GM06990 (cell line): ENCODE measurements at places on chromosomes 4 and X.

- no peak for DNase-seq
These were observed 59.5 kb upstream of the TADA2B start for GRCh38 chr4:6983544-6984142.

GRCh38 chr4:15420642-15421041 is 7.2 kb upstream of the C1QTNF7 start:
- no peak for DNase-seq

GRCh38 chr4:3766036-3766784 is at the start of gene ADRA2C:
Gene ADRA2C, plus strand, starts transcription at chr4:3766385. Its CDS starts 222 bp downstream, at chr4:3766607.
- DNase-seq: no peak

GRCh38 chrX:106159861-106160282 is 8.2 kb upstream of the PWWP3B start:
- DNase-seq: no peak

GRCh38 chr4:151669990-151670389 is 90.8 kb downstream of the GATB start:
- no peak for DNase-seq

DNA sequence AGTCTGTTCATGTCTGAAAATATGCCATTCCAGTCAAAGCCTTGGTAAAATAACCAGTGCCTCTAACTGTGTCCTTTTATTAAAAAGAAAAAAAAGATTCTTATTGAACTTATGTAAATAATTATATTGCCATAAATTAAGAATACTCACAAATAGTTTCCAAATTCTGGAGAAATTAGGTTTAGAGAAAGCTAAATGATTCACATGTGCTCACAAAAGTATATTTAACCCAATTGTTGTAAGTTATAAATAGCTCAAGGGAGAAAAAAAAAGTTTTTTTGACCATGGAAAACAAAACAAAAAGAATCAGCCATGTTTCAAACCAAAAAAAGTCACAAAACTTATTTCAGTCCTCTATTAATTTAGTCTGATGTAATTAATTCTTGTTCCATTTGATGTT is 25.3 kb upstream of the HERC6 start:
- no peak for DNase-seq

DNA sequence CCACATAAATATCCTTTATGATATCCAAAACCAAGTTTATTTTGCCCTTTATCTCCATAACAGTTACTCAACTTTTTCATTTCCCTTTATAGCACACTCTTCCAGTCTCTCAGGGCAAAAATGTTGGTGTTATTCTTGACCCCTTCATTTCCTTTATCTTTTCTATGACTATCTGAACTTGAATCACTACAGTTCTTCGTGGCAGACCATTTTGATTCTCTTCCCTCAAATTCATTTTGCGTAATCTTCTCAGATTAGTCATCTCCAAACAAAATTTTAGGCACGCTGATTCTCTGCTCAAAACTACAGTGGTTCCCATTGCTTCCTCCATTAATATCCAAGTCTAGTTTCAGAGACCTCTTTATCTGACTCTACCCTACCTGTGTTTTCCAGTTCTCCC is 26.1 kb downstream of the RUFY3 start:
- no peak for DNase-seq

DNA sequence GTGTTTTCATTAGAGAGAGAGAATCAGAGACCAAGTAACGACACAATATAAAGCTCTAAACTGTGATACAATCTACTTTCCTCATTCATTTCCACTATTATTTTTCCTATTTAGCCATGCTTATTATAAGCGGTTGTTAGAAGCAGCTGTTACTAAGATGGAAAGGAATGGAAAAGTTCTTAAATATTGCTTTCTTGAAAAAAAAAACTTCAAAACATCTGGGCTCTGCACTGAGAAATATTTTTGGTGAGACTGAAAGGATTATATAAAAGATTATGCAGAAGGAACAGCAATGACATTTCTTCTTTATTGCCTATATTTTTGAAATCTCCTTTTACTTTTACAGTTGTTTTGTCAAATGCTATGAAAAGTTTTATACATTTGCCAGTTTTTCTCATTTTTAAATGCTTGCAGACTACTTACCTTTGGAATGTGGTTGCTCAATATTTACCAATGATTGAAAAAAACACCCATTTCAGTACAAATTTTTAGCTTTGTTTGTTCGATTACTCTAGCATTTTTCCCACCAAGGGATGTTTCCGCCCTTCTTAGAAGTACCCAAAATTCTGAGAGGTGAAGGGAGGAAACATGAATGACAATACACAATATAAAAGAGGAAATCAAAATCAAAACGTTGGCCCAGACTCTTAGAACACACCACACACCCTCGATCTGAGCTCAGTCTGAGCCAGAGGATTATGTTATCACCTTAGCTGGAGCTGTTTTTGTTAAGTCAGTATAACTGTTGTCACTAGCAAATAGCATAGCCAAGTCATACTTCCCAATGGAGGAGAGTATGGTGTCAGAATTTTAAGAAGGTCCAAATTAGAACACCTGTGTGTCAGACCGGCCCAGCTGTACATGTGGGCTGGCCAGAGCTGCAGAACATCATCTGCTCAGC is 18.4 kb downstream of the DKK2 start:
- no peak for DNase-seq

- DNase-seq: no peak
These were observed 19.4 kb upstream of the SEL1L3 start for GRCh38 chr4:25882226-25882625.

DNA sequence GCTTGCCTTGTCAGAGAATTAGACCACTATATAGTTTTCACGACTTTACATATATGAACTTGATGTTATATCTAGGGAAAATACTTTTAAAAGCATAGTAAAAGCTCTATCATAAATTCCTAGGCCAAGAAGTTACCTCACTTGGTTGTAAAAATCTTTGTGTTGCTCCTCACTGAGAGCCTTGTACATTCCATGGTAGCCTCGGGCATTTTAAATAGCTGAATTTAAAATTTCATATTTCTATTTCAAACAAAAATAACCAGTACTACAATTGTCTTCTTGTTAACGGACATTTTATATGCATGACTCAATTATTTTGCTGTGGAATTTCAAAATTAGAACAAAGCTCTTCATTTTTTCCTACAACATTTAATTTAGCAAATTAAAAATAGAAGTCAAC is 107.6 kb downstream of the MID1 start:
- no peak for DNase-seq

- no peak for DNase-seq
These were observed 129.0 kb upstream of the MAMLD1 start for GRCh38 chrX:150234126-150234525.

GRCh38 chrX:132092439-132093065 is 35.3 kb downstream of the FRMD7 start:
- DNase-seq: peak; percentile 5

GRCh38 chr4:5374592-5374991 is 323.3 kb downstream of the STK32B start:
- no peak for DNase-seq

GRCh38 chrX:133440081-133440796 is 24.9 kb upstream of the GPC4 start:
- no peak for DNase-seq

- DNase-seq: no peak
These were observed 35.3 kb upstream of the ADAMTS3 start for GRCh38 chr4:72604324-72604723.

DNA sequence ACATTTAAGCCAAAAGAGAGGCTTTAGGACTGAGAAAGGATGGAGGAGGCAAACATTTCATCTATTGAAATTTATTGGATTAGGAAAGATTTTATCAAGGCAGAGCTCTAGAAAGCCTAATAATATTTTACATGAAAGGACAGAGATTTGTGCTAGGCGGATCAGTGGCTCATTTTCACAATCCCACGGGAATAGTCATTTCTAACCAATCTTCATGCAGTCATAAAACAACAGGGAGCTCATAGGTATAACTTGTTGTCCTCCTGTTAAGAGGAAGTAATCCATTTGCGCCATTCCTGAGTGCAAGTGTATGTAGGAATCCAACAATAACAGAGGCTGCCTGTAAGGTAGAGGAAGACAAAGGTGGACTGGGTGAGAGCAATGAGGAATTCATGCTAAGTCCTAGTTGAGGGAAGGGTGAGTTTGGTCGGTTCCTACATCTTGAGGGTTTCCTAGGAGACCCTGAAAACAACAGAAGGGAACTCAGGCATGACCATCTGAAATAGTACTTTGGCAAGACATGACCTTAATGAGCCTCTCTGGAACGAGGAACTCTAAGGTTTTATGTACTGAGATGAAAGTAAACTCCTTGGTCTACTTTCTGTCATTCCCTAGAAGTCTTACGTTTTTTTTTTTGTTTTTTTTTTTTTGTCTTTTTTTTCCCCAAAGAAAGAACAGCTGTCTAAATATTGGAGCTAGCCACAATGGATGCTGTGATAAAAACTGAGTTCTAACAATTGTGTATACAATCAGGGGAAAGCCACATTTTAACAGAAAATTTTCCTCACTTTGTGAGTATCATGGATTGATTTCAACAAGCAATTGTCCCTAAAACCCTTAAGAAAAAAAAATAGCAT is 89.7 kb downstream of the GEMIN8 start:
- DNase-seq: no peak

GRCh38 chr4:120723105-120723504 is 199.4 kb downstream of the PRDM5 start:
- no peak for DNase-seq

GRCh38 chr4:138680256-138680655 is 335.3 kb upstream of the NOCT start:
- DNase-seq: no peak

GRCh38 chr4:11021333-11021732 is 336.8 kb upstream of the CLNK start:
- DNase-seq: no peak

DNA sequence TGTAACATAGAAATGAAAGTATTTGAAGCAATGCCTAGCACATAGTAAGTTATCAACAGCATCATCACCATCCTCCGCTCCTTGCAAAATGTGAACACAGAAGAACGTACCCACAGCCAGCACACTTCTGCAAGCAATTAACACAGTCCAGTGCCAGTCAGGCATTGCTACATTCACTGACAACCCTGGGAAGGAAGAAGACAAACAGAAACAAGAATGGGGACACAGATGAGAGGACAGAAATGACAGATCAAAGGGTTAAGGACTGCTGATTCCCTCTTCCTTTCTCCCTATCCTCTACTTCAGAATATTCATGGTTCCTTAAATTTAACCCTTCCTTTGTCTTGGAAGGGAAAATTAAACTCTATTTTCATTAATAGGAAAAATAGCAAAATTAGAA is 53.1 kb downstream of the CHM start:
- no peak for DNase-seq

- DNase-seq: no peak
These were observed 28.9 kb downstream of the ARFIP1 start for GRCh38 chr4:152808670-152809069.

- DNase-seq: no peak
These were observed 682.0 kb downstream of the KCTD8 start for GRCh38 chr4:43766648-43767047.

- DNase-seq: no peak
These were observed 12.6 kb downstream of the ZMYM3 start for GRCh38 chrX:71241301-71241700.

DNA sequence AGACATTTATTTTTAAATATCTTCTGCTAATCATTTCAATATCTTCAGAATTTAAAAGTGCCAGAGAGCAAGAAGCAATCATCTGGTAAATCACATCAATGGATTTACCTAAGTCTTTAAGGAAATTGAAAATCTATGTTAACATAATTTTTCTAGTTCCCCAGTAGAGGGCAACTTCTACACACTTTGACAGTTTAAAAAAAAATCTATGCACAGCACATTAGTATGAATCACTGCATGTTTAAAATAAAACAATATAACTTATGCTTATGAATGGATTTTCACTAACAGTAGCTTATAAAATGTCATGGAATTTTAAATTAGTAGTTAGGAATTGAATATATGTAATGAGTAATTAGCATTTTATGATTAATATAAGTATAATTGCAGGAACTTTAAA is 126.5 kb downstream of the REELD1 start:
- no peak for DNase-seq

- DNase-seq: no peak
These were observed 252.5 kb downstream of the GRIA3 start for GRCh38 chrX:123436512-123437136.

- no peak for DNase-seq
These were observed 281.4 kb downstream of the ZIC3 start for GRCh38 chrX:137847376-137847775.

- DNase-seq: no peak
These were observed 1.1 kb downstream of the UVSSA start for GRCh38 chr4:1348014-1348513.

- no peak for DNase-seq
These were observed 2.6 kb downstream of the PLP1 start for GRCh38 chrX:103779141-103779789.

GRCh38 chr4:90190525-90190924 is 63.3 kb downstream of the CCSER1 start:
- no peak for DNase-seq

DNA sequence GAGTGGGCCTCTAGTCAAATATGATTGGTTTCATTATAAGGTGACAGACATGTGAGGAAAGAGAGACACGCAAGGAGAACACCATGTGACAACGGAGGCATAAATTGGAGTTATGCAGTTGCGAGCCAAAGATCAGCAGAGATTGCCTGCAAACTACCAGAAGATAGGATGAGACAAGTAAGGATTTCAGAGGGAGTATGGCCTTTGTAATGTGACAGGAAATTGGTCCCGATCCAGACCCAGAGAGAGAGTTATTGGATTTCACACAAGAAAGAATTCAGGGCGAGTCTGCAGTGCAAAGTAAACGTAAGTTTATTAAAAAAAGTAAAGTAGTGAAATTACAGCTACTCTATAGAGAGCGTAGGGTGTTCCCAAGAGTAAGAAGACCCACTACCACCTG is 35.7 kb upstream of the NDST4 start:
- no peak for DNase-seq

- no peak for DNase-seq
These were observed 109.3 kb downstream of the MGST2 start for GRCh38 chr4:139774759-139775487.

DNA sequence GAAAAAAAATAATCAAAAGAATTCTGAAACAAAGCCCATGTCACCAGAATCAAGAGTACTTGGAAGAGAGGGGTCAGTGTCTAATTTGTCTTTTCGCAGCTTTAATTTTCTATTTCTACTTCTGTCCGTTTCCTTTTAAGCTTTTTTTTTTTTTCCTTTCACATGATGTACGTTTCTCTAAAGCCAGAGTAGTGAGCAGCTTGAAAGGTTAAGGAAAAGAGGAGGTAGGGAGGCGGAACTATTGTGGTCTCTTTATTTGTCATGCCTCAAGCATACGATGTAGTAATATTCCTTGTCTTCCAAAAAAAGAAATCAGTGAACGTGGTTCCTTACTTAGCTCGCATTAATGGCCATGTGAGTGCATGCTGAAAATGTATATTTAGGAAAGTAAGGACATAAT is 311.5 kb downstream of the TENM3 start:
- DNase-seq: no peak

DNA sequence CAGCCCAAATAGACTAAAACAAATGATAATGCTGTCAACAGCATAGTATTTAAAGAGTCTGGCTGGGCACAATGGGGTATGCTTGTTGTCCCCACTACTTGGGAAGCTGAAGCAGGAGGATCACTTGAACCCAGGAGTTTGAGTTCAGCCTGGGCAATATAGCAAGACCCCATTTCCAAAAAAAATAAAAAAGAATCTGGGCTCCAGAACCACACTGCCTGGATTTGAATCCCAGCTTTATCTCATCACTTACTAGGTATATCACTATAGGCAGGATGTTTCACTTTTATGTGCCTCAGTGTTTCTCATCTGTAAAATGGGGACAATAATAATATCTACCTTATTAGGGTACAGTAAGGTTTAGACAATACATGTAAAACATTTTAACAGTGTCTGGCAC is 5.3 kb upstream of the G3BP2 start:
- no peak for DNase-seq

GRCh38 chr4:73904491-73904890 is 35.3 kb downstream of the CXCL1 start:
- DNase-seq: no peak
